ENCODE measurements at places on chromosomes 2 and 18.

DNA sequence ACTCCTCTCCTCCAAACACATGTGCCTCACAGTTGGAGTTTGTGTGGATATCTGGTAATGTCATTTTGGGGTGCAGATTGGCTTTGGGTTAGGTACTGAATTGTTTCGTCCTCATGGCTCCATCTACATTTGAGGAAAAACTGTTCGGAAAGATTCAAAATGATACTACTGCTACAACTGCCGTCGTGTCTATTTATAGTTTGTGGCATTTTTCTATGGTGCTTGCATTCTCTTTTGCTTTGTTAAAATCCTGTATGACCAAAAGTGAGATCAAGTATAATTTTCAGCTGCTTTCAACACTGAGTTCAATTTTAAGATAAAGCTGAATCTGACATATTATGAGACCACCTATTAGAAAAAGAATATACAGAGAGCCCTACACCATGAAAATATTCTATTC, 176.3 kb upstream of the DSEL start:
- no peak for DNase-seq

- no peak for DNase-seq
These were observed 103.2 kb downstream of the FAM161A start for GRCh38 chr2:61750624-61751023.

GRCh38 chr18:22932885-22933205, 283 bp upstream of the RBBP8 start:
- peak; percentile 49 for DNase-seq

- DNase-seq: peak; percentile 72
These were observed 74.9 kb upstream of the UBE2E3 start for GRCh38 chr2:180905461-180905860.

DNA sequence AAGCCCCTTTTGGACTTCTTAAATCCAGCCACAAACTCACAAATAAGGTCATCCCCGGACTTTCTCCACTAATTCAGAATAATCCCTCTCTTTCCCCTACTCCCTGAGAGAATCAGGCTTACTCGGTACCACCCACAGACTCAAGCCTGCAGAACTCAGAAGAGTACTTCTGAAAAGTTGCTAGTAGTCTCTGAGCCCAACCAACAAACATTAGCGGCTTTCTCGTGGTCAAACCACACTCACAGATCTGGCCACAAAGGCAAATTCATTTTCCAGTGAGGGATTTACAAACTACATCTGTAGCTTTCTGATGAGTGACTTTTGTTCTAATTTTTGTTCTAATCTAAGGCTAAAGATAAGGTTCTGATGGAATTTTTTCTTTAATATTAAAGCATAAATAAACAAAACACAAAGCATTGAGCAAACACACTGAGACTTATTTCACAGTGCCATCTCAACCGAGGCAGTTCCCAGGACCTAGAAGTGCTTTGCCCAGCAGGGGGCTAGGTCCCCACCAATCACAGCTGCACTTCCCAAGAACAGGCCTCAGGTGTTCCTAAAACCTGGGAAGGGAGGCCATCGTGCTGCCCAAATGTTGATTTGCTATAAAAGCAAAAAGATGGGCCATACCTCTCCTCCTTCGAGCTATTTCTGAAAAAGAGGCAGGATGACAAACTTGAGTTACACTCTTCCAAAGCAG, 110.7 kb downstream of the COLEC12 start:
- peak; percentile 12 for DNase-seq

- no peak for DNase-seq
These were observed 131.0 kb downstream of the ZAP70 start for GRCh38 chr2:97844311-97844859.

- peak; percentile 6 for DNase-seq
These were observed 118.9 kb upstream of the CTNNA2 start for GRCh38 chr2:79393806-79394484.

DNA sequence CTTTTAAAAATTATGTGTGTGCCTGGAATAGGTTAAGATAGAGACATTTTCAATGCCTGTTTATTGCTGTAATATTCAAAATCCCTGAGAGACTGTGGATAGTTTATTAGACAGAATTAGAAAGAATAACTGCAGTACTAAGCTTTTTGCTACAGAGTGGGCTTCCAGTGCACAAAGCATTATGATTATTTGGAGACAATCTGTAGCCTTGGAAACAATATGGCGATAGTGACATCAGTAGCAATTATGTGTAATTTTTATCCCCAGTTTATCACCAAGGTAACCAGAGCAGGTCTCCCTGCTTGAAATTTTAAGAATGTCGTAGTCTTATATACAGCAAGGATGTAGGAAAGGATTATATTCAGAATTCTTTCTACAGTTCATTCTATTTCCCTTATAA, 100.0 kb downstream of the MYO3B start:
- DNase-seq: no peak

- no peak for DNase-seq
These were observed 56.0 kb downstream of the SERPINB7 start for GRCh38 chr18:63831080-63831788.

DNA sequence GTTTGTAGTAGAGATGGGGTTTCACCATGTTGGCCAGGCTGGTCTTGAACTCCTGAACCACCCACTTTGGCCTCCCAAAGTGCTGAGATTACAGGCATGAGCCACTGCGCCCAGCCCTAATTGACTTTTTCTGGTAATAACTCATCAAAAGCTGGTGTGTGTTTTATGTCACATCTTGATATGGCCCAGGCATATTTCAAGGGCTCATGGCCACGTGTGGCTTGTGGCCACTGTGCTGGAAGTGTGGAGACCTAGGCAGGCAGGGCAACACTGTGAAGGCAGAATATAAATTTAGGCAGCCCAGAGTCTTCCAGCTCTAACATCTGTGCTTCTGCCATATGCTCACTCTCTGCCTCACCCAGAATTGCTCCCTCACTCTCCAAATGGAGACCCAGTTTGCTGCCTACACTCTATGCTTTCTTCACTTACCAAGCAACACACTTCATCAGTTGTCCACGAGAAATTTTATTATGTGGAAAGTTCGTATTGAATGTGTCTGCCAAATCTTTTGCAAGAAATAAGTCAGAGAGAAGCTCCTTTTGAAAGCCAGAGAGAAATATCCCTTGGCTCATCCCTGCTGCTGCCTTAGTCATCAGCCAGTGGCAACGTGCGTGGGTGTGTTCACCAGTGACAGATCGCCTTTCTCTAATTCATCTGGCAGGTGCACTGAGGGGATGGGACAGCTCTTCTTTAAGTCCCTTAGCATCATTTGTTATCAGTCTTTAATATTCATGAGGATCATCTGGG, 129.4 kb upstream of the CXCR4 start:
- no peak for DNase-seq

DNA sequence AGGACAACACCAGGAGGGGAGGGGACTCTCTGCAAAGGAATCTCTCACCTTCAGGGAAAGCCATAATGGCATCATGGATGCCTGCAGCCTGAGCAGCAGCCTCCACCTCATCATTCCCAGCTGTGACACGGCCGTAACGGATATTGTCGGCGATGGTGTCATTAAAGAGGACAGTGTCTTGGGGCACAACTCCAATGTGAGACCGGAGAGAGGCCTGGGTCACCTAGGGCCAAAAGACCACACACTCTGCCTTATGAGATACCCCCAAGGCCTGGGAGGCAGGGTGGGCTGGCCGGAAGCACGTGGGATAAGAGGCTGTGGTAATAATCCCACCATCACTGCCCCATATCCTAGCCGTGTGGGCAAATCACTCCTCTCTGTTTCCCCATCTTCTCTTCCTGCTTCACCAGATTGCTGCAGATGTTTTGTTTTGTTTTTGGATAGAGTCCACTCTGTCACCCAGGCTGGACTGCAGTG, 4.3 kb downstream of the ZFAND2B start:
- no peak for DNase-seq

Measured in NCI-H345 (cell line).